Naive thymus-derived CD4-positive, alpha-beta T cell (primary cell): ENCODE measurements at places on chromosomes 12 and 14.

- no peak overlapping the region for H3K27ac ChIP-seq
- no peaks in the 10 kb centered on the region for H3K27me3 ChIP-seq
- H3K4me3 ChIP-seq = no peak overlapping the region
- DNase-seq = no peak
Measured at GRCh38 chr12:66279123-66279712, 23.1 kb upstream of the HELB start.

DNA sequence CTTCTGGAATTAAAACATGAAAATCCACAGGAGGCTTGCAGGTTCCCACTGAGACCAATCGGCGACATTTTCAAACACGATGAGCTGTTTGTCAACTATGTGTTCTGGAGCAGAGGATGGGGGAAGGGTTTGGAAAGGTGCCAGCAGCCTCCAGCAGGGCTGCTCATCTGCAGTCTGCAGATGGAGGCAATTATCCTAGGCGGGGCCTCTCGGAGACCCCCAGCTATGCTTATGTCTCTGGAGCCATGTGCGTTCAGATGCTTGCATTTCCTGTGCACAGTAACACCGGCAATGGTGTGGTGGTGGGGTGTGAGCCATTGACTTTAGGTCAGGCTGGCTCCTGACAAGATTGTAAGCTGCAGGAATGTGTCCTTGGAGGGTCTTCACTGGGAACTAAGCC lies 51.7 kb downstream of the RPH3A start:
- H3K36me3 ChIP-seq = no peaks in the 10 kb centered on the region
- no peak overlapping the region for H3K4me3 ChIP-seq
- no peaks in the 10 kb centered on the region for H3K4me1 ChIP-seq
- H3K27ac ChIP-seq = no peak overlapping the region
- H3K27me3 ChIP-seq = no peaks in the 10 kb centered on the region

DNA sequence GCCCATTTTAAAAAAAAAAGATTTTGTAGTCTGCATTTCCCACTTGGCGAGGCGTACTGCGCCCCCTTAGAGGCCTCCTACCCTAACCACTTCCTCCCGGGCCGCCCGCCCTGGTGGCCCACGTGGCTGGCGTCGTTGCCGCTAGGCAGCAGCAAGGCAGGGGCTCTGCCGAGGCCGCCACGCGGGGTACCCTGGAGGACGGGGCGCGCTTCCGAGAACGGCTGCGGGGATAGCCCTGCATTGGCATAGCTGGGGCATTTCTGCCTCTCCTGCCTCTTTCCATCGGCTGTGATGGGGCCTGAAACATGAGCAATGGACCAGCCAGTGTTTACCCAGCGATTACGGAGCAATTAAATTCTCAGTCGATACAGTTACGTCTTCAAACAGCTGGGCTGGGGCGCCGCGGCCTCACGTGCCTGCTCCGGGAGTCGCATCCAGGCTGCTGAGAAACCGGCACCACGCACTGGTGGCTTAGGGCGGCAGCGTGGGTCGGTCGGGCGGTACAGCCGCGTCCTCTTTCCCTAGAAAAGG lies 38.0 kb downstream of the IQSEC3 start:
- peak; percentile 41 for DNase-seq
- no peaks in the 10 kb centered on the region for H3K27me3 ChIP-seq
- H3K27ac ChIP-seq = no peak overlapping the region
- H3K4me3 ChIP-seq = no peak overlapping the region
- H3K4me1 ChIP-seq = peaks cover 7% of the 10 kb centered on the region

DNA sequence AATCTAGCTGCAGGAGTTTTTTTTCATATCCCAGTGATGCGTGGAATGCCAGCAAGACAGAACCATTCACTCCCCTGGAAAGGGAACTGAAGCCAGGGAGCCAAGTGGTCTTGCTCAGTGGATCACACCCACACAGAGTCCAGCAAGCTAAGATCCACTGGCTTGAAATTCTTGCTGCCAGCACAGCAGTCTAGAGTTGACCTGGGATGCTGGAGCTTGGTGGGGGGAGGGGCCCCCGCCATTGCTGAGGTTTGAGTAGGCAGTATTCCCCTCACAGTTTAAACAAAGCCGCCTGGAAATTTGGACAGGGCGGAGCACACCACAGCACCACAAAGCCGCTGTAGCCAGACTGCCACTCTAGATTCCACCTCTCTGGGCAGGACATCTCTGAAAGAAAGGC lies 86.9 kb upstream of the STXBP6 start:
- no peak overlapping the region for H3K4me3 ChIP-seq
- no peaks in the 10 kb centered on the region for H3K27me3 ChIP-seq
- H3K27ac ChIP-seq = no peak overlapping the region
- peaks cover 3% of the 10 kb centered on the region for H3K4me1 ChIP-seq
- H3K36me3 ChIP-seq = no peaks in the 10 kb centered on the region
- DNase-seq = no peak

- H3K4me3 ChIP-seq = no peak overlapping the region
- H3K27ac ChIP-seq = no peak overlapping the region
- no peaks in the 10 kb centered on the region for H3K4me1 ChIP-seq
- no peaks in the 10 kb centered on the region for H3K36me3 ChIP-seq
- DNase-seq = no peak
Measured at GRCh38 chr14:87508333-87508732, 484.6 kb downstream of the GALC start.

- no peaks in the 10 kb centered on the region for H3K27me3 ChIP-seq
- peaks cover 92% of the 10 kb centered on the region for H3K4me1 ChIP-seq
- peak overlapping the region; percentile 76 for H3K27ac ChIP-seq
- peak; percentile 89 for DNase-seq
- no peaks in the 10 kb centered on the region for H3K36me3 ChIP-seq
Measured at GRCh38 chr14:61342486-61342885, 21.1 kb downstream of the PRKCH start.

GRCh38 chr14:78399316-78399889 lies 229.2 kb downstream of the NRXN3 start:
- DNase-seq = no peak
- no peak overlapping the region for H3K27ac ChIP-seq
- H3K36me3 ChIP-seq = no peaks in the 10 kb centered on the region
- H3K27me3 ChIP-seq = no peaks in the 10 kb centered on the region
- H3K4me1 ChIP-seq = no peaks in the 10 kb centered on the region

DNA sequence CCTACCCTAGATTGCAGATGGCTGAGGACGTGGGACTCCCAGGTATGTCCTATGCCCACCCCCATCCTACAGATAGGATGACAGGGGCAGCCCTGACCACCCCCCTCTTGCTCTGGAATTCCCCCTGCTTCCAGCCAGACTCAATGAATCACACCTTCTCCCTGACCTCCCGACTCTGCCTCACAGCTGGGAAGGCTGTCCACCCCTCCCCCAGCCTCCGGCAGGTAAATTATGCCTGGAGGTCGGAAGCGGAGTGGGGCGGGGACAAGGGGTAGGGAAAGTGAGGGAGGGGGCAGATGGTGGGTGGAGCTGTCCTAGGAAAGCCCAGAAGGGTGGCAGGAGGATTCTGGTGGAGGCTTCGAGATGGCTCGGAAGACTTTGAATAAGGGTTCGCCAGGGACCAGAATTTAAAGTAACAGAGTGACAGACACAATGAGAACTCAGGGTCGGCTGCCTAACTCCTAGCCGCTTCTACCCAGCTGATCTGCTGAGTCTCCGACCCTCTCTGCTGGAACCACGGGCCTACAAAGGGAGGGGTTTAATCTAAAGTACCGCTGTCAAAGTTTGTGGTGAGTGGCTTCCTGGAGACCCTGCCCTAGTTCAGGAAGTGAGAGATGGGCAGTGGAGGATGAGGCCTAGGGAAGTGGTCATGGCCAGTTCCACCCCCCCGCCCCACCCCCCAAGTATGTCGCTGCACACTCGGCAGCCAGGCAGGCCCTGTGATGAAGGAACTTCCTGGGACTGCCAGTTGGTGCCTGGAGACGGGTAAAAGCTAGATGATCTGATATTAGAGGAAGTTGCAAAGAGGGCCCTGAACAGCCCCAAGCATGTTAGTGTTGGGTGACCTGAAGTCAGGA lies 4.2 kb downstream of the PLEKHG3 start:
- peaks cover 46% of the 10 kb centered on the region for H3K4me1 ChIP-seq
- no peak overlapping the region for H3K27ac ChIP-seq
- H3K36me3 ChIP-seq = no peaks in the 10 kb centered on the region
- no peak for DNase-seq
- peak overlapping the region; percentile 38 for H3K4me3 ChIP-seq

GRCh38 chr12:24814379-24815113 lies 134.4 kb downstream of the BCAT1 start:
- H3K4me3 ChIP-seq = peak overlapping the region; percentile 22
- no peaks in the 10 kb centered on the region for H3K4me1 ChIP-seq
- H3K36me3 ChIP-seq = no peaks in the 10 kb centered on the region

- H3K4me1 ChIP-seq = no peaks in the 10 kb centered on the region
- no peaks in the 10 kb centered on the region for H3K27me3 ChIP-seq
- no peak overlapping the region for H3K27ac ChIP-seq
- H3K4me3 ChIP-seq = no peak overlapping the region
- DNase-seq = no peak
Measured at GRCh38 chr12:9940375-9940774, 8.2 kb upstream of the CLEC2A start.

GRCh38 chr12:127401005-127401404 lies 866.0 kb upstream of the TMEM132C start:
- H3K27me3 ChIP-seq = no peaks in the 10 kb centered on the region
- no peak overlapping the region for H3K4me3 ChIP-seq
- H3K4me1 ChIP-seq = no peaks in the 10 kb centered on the region
- H3K36me3 ChIP-seq = no peaks in the 10 kb centered on the region
- no peak overlapping the region for H3K27ac ChIP-seq

GRCh38 chr12:21809100-21809499 lies 34.6 kb upstream of the KCNJ8 start:
- no peak for DNase-seq
- no peaks in the 10 kb centered on the region for H3K27me3 ChIP-seq
- no peak overlapping the region for H3K4me3 ChIP-seq
- H3K27ac ChIP-seq = no peak overlapping the region

DNA sequence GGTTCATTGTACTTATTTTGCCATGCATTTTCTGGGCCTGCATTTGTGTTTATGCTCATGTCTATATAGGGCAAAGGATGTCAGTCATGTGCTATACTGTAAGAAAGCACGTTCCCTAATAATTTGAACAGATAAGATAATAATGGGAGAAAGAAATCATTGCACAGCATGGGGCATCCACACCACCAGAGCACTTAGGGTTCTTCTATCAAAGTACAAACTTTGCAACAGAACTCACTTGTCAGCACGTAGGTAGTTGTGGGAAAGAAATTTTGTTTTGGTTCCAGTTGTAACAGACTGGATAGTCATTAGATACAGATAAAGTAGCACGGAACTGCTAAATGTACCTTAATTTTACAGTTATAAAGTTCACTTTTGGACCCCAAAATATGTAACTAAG lies 10.1 kb downstream of the PPP1CC start:
- no peaks in the 10 kb centered on the region for H3K27me3 ChIP-seq
- peaks cover 27% of the 10 kb centered on the region for H3K4me1 ChIP-seq
- peaks cover 23% of the 10 kb centered on the region for H3K36me3 ChIP-seq
- H3K27ac ChIP-seq = no peak overlapping the region
- DNase-seq = no peak

GRCh38 chr14:101357559-101358319 lies 203.6 kb upstream of the DIO3 start:
- no peaks in the 10 kb centered on the region for H3K27me3 ChIP-seq
- no peak overlapping the region for H3K27ac ChIP-seq
- no peaks in the 10 kb centered on the region for H3K4me1 ChIP-seq
- no peak for DNase-seq
- no peaks in the 10 kb centered on the region for H3K36me3 ChIP-seq
- H3K4me3 ChIP-seq = no peak overlapping the region

DNA sequence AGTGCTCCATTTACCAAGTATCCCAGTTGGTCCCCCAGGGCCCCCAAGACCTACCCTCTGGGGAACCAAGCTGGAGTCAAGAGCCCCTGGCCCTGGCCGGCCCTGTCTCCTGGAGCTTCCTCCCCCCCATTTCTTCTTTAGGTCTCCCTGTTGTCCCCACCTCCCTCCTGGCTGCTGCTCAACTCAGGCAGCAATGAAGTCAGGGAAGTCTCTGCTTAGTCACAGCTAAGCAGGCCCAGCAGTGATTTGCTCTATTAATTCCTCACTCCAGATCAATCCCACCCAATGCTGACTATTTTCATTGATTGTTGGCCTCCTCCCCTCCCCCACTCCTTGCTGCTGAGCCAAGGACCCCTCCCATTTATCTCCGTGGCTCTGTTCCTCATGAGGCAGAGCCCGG lies 28.3 kb downstream of the VSX2 start:
- DNase-seq = no peak
- no peak overlapping the region for H3K27ac ChIP-seq
- no peaks in the 10 kb centered on the region for H3K36me3 ChIP-seq
- no peaks in the 10 kb centered on the region for H3K27me3 ChIP-seq
- no peaks in the 10 kb centered on the region for H3K4me1 ChIP-seq
- H3K4me3 ChIP-seq = no peak overlapping the region

- no peak overlapping the region for H3K4me3 ChIP-seq
- H3K36me3 ChIP-seq = no peaks in the 10 kb centered on the region
- no peak overlapping the region for H3K27ac ChIP-seq
- H3K27me3 ChIP-seq = no peaks in the 10 kb centered on the region
- no peaks in the 10 kb centered on the region for H3K4me1 ChIP-seq
Measured at GRCh38 chr14:90809530-90810312, 6.5 kb downstream of the TTC7B start.

GRCh38 chr12:69936214-69936731 lies 111.2 kb downstream of the MYRFL start:
- no peaks in the 10 kb centered on the region for H3K4me1 ChIP-seq
- H3K4me3 ChIP-seq = no peak overlapping the region
- no peak for DNase-seq
- no peaks in the 10 kb centered on the region for H3K36me3 ChIP-seq

DNA sequence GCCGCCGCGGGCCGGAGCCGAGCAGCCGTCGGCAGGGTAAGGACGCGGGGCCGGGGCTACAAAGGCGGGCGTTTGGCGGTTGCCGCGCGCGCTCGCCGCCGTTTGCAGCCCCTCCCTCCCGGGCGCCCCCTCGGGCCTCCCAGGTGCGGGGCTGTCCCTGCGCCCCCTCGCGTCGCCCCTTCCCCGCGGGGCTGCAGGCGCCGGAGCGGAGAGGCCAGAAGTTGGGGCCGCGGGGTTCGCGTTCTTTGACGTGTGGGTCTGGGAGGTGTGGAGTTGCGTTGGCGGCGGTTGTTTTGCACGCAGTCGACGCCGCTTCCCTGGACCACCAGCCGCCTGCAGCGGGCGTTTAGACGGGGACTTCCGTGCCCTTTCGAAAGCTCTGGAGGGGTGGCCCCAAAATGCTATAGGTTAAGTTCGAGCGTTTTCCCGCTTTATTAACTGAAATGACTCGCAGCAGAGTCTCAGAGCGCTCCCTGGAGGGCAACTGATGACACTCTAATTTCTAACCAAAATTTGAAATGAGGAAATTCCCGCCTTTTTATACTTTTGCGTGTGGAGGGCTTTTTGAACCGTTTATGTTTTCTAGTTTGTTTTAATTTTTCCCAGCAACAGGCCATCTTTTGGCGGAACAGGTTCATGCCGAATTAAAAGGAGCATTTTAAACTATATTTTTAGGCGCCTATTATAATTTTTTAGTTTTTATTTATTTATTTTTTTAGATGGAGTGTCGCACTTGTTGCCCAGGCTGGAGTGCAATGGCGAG lies 902 bp downstream of the TMPO start:
- no peaks in the 10 kb centered on the region for H3K27me3 ChIP-seq
- H3K4me3 ChIP-seq = peak overlapping the region; percentile 92
- no peaks in the 10 kb centered on the region for H3K36me3 ChIP-seq
- peaks cover 26% of the 10 kb centered on the region for H3K4me1 ChIP-seq
- DNase-seq = peak; percentile 78
- H3K27ac ChIP-seq = peak overlapping the region; percentile 95
